ENCODE measurements at places on chromosomes 3 and 15.

DNA sequence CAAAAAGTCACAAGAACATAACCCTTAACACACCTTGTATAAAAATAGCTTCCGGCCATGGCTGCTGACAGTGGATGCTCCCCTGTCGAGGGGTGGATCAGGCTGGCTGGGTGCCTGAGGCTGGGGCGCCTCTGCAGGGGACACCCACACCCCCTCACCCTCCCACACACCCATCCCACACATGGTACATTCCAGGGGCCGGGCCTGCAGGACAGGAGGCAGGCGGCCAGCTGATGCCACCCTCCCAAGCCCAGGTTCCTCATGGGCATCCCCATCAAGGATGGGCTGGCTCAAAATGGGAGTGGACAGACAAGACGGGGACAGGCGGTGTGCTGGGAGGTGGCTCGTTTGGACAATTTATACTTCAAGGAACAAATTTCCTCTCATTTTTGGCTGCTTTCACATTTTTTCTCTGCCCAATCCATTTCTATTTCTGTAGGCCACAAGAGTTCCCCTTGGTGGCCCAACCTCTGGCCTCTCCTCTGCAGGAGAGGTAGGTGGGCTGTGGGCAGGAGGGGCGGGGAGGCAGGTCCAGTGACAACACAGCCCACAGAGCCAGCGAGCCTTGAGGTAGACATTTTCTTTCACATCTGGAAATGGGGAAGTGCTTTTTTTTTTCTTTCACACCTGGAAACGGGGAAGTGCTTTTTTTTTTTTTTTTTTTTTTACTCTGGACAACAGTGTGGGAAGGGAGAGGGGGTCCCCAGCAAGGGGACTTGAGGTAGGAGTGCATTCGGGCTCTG is 23.3 kb downstream of the RNU5B-1 start:
- no peak for DNase-seq

GRCh38 chr3:35624698-35625097 is 14.6 kb upstream of the ARPP21 start:
- no peak for DNase-seq

DNA sequence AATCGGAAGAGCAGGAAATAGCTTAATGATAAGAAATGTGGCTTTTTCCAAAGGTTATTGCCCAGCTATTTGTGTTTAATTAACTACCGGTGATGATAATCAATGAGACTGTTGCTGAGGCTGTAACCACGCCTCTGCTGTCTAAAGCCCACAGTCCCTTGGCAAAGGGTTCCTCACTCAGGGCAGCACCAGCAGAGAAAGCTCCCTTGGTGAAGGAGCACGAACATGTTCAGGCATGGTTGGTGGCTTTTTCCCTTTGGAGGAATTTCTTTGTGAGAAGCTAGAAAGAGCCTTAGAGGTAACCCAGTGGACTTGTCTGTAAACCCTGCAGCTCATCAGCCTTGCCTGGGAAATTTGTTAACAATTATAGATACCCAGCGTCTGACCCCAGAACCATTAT is 7.5 kb upstream of the ST6GAL1 start:
- no peak for DNase-seq

DNA sequence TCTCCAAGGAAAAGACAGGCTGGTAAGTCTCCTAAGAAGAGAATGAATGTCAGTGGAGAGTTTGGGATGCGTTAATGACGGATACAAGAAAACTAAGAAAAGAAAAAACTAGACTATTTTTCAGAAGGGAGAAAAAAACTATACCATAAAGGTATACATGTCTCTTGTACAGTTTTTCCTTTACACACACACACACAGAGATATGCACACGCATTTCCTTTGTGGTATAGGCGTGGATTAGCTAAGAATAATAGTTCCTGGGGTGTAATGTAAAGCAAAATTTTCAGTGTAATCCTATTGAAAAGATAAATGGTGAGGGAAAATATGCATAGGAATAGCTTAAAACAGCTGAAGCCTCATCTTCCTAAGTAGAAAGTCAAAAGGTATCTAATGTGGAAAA is 36.3 kb downstream of the GABPB1 start:
- no peak for DNase-seq

GRCh38 chr3:72018343-72018984 is 233.5 kb upstream of the PROK2 start:
- DNase-seq = no peak

- no peak for DNase-seq
Measured at GRCh38 chr3:123287962-123288302, 86.2 kb downstream of the SEC22A start.

- no peak for DNase-seq
Measured at GRCh38 chr3:36164400-36164799, 215.9 kb upstream of the STAC start.

DNA sequence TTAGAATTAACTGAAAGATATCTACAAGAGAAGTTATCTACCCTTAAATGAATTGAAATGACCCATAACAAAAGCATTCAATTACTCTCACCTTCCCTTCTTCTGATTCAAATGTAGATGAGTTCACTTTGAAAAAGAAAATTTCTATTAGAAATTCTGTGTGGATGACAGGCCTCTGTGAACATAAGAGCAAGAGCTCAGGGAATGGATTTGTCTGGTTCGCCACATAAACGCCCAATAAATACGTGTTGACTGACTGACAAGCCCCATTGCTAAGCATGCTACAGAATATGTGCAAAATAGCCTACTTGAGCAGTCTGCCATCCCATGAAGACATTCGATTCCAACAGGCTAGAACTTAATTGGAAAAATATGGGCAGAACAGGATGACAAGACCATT is 315.9 kb downstream of the MECOM start:
- DNase-seq = no peak

DNA sequence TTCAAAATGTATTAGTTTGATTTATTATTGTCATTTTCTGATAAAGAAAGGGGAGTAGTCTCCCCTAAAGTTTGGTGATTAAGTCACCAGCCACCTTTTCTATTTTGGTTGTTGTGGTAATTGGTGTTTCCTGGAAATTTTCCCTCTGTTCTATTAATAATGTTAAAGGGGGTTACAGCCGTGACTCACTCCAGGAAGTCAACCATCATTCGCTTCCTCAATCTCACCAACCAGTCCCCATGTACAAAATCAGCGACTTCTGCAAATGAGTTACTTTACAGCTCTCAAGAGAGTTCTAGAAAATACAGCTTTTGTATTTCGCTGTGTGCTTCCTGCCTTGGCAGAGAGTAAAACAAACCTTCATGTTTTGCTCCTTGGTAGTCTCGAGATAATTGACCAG is 285.1 kb downstream of the LPP start:
- DNase-seq = peak; percentile 58

DNA sequence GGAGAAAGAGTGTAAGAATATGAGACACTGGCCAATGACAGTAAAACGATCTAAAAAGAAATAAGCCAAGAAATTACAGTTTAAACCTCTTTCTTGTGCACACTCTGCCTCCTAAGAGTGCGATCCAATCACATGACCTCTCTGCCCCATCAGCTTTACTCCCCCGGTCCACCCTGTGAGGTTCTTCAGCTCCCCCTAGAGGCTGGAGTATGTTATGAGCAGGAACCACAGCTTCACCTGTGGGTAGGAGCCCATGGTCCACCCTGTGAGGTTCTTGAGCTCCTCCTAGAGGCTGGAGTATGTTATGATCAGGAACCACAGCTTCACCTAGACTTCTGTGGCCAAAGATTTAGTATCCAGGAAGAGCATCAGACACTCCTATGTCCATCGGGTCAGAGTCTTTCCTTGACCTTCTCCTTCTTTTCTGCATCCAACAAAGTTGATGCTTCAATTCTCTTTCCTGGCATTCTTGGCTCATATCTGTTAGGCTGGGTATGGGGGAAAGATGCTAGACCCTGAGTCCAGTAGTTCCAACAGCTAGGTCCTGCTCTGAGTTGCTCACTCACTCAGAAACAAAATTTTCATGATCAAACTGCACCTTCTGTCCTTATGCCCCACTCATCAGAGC is 164.0 kb downstream of the MINAR1 start:
- peak; percentile 10 for DNase-seq

DNA sequence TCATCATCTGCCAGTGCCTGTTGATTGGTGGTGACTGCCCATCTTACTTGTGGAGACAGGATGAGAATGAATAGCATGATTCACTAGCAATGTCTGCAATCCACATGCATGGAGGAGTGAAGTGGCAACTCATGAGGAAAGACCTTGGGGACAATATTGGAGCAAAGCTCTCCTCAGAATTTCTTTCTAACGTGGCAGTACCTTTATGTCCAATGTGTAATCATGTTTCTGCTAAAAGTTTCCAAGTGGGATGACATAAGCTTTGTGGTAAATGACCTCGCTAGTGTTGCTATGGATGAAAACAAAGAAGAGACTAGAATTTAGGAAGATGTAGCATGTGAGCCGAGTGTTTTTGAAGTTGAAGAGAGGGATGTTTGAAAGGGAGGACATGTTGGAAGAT is 117.8 kb downstream of the CPNE4 start:
- no peak for DNase-seq

Measured in immature natural killer cell (primary cell).